NCI-H524 treated with DMSO at 0.1 percent for 48 hours (cell line): ENCODE measurements at places on chromosomes 12 and 14.

DNA sequence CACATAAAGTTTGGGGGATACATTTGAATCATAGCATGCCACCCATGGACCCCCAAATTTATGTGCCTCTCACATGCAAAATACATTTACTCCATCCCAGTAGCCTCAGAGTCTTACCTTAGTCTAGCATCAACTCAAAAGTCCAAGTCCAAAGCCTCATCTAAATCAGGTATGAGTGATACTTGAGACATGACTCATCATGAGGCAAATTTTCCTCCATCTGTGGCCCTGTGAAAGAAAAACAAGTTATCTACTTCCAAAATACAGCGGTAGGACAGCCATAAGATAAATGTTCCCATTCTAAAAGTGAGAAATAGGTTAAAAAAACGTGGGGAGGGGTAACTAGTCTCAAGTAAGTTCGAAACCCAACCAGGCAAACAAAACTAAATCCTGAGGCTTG, 444.2 kb downstream of the SNAPC1 start:
- DNase-seq: no peak

GRCh38 chr14:102047808-102048540, 38.9 kb downstream of the HSP90AA1 start:
- DNase-seq: no peak

DNA sequence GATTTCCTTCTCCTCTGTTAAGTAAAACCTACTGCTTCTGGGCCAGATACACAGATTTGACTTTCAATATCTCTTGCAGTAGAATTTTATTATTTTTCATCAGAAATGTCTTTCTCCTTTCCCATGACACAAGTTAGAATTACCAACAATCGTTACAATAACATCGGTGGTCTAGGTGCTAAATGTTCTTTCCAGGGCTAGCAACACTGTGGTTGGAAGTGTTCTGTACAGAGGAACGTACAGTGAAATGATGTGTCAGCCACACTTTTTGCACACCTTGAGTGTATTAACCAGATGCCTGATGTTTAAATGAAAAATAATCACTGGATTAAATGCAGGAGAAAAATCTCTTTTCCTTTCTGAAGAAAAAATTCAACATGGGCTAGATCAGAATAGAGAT, 27.7 kb upstream of the KLRD1 start:
- DNase-seq: no peak

GRCh38 chr14:75723716-75724115, 62.7 kb downstream of the TTLL5 start:
- no peak for DNase-seq

GRCh38 chr12:28941248-28941647, 207.8 kb upstream of the FAR2 start:
- no peak for DNase-seq

DNA sequence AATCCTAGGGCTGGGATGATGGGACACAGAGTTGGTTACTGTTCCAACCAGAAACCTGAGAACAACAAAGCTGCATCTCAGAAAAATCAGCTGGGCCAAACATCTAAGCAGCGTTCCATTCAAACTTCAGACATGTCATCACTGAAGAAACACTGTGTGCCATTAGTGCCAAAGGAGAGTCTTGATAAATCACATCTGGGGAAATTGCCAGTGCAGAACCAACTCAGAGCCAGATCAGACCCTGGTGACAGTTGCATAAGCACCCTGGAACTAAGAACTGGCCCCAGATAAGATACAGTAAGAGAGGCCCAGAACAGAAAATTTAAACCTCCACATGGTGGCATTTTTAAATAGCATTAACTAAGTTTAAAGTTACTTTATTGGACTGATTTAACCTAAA, 482.8 kb downstream of the PRKD1 start:
- no peak for DNase-seq

DNA sequence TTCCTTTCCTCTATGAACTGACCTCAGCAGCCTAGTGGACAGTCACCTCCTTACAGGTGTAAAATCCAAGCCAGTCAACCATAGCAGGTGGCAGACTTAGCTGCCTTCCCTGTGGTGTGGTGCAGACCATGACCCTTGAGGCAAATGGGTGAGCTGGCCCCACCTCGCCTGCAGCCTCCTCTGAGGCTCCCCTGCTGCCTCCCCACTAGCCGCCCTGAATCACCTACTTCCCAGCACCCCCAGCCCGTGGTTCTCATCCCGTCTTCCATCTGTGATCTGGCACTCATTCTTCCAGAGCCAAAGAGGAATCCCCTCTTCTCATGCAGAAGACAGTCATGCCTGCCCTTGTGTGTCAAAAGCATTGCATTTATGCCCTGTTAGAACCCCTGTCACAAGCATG, 34.4 kb upstream of the TSPAN9 start:
- no peak for DNase-seq

DNA sequence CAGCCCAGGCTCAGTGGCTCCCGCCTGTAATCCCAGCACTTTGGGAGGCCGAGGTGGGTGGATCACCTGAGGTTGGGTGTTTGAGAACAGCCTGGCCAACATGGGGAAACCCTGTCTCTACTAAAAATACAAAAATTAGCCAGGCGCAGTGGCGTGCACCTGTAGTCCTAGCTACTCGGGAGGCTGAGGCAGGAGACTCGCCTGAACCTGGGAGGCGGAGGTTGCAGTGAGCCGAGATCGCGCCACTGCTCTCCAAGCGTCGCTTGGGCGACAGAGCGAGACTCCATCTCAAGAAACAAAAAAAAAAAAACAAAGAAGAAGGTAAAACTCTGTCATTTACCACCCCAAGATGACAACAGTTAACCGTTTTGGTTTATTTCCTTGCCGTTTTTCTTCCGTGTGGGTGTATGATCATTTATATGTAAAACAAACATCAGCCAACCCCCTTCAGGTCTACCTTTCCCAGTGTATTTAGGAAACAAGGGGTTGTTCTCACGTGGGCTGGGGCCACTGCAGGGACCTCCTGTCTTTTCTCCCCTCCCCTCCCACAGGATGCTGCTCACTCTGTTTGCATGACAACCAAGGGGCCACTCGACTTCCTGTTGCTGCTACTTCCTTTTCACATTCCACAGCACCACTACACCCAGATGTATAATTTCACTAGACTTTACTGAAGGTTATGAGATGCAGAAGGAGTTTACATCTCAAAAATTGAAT, 13.6 kb downstream of the TTC9 start:
- DNase-seq: no peak

GRCh38 chr12:21183721-21184275, 52.8 kb downstream of the SLCO1B1 start:
- DNase-seq: no peak

DNA sequence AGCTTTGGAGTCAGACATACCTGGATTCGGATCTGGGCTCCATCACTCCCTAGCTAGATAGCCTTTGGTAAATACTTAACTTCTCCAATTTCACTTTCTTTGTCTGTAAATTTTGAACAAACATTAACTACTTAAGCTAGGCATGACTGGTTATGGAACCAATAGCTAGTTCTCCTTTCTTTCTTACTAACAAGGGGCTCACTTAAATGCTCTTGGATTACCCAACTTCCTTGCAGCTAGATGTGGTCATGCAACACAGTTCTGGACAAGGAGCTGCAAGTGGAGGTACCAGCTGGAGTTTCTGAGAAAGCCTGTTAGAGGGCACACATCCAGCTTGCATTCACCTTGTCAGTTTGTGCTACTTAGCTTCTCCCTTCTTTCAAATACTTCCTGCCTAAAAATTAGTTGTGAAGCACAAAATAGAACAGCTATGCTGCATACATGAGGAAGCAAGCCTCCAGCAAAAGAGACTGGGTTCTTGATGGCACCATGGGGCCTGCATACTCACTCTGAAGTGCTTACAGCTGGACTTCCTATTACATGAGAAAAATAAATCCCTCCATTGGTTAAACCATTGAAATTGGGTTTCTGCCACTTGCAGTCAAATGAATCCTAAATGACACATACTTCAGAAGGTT, 210.1 kb upstream of the EEA1 start:
- DNase-seq: no peak

DNA sequence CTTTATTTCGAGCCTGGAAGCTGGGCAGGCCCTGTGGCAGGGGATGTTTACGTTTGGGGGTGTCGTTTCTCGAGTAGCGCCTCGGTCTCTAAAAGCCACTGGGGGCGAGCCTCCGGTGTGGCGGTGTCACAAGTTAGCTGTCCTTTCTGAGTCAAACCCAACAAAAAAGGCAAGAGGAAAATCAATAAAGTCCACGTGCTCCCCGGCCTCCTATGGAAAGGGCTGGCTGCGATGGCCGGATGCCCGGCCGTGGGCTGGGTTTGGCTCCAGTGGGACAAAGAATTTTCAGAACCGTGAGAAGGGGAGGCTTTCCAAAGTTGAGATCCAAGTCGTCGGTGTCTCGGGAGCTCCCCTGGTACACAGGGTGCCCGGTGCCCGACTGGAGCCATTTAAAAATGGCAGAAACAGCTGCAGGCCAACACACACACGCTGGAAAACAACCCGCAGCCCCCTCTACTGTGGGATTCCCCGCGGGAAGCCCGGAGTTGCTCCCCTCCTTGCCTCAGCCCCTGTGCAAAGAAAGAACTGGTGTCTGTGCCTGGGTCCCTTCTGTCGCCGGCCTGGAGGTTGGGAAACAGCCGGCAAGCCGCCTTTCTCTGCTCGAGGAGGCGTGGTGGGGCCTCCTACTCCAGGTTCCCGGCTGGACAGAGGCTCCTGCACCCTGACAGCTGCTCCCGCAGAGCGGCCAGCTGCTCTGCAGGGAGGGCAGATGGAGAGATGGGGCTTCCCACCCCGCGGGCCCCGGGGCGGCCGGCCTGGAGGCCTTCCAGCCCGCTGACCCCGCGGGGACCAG, 1.9 kb downstream of the BCL7A start:
- peak; percentile 48 for DNase-seq

DNA sequence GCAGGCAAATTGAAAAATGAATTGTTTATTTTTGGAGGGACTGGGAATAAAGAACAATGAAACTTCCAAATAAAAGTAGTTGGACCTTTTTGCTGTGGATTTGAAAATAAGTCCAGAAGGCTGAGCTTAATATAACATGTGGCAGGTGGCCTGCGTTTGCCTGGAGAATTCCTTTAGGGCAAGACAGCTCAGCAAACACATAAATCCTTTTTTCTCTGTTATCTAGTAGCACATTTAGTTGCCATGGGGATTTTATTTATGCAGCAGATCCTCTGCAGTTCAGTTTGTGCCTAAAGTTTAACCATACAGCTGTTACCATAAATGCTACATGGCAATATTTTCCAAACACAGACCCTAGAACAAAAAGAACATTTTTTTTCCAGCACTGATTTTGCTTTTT, 180.0 kb downstream of the NPAS3 start:
- peak; percentile 23 for DNase-seq

- no peak for DNase-seq
Measured at GRCh38 chr14:85873006-85873405, 343.1 kb downstream of the FLRT2 start.

- peak; percentile 85 for DNase-seq
Measured at GRCh38 chr12:98418357-98419075, 96.9 kb upstream of the TMPO start.

- DNase-seq: no peak
Measured at GRCh38 chr14:95695913-95696312, 9.7 kb downstream of the TCL1B start.
